Fibroblast of lung (primary cell): ENCODE measurements at places on chromosomes 5 and 9. TPM values are rescaled to one million over a fixed set of nuclear protein-coding genes. Genes with fewer than 3 reads are reported as not detected.

DNA sequence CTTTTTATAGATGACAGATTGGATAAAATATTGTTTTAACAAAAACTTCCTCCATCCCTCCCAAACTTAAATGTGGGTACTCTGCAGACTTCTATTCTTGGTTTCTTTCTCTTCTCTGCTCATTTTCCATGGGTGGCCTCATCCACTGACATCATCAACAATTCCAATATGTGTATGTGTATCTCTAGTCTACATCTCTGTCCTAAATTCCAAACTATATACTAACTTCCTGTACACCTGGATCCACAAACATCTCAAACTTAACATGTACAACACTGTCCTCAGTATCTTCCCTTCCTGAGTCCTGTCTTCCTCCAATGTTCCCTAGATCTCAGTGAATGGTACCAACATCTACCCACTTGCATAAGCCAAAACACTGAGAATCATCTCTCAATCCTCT, 28.5 kb upstream of the CDK5RAP2 start:
- no peak for DNase-seq

- peak; percentile 14 for DNase-seq
Observed at GRCh38 chr5:66646570-66646969, 50.4 kb downstream of the MAST4 start.

GRCh38 chr5:90882448-90882847, 323.9 kb downstream of the ADGRV1 start:
- no peak for DNase-seq

- DNase-seq: no peak
Observed at GRCh38 chr5:178649580-178649979, 22.7 kb upstream of the CLK4 start.

SLC1A3 gene
- 3.1 and 3.3 TPM in 2 replicates for total RNA-seq
